ENCODE measurements at places on chromosomes 1 and 21. TPM values are rescaled to one million over a fixed set of nuclear protein-coding genes. Genes with fewer than 3 reads are reported as not detected.

- DNase-seq: no peak
Observed at GRCh38 chr1:11822091-11822490, 16.1 kb downstream of the CLCN6 start.

GRCh38 chr1:204505674-204506200, 10.5 kb upstream of the MDM4 start:
- no peak for DNase-seq

The FGGY gene
- polyA plus RNA-seq: 21.4 TPM

The ERVH48-1 gene
- 0.27 TPM for polyA plus RNA-seq

The SELP gene
- 7.1 TPM for polyA plus RNA-seq

The SNX7 gene
- 46.1 TPM for polyA plus RNA-seq

- no peak for DNase-seq
Observed at GRCh38 chr1:98211271-98211845, 290.5 kb upstream of the DPYD start.

GRCh38 chr1:244028701-244029100, 22.4 kb upstream of the ZBTB18 start:
- DNase-seq: no peak

GRCh38 chr1:33819913-33820311, 44.0 kb upstream of the HMGB4 start:
- DNase-seq: no peak

The CD48 gene
- polyA plus RNA-seq: 1.7 TPM

DNA sequence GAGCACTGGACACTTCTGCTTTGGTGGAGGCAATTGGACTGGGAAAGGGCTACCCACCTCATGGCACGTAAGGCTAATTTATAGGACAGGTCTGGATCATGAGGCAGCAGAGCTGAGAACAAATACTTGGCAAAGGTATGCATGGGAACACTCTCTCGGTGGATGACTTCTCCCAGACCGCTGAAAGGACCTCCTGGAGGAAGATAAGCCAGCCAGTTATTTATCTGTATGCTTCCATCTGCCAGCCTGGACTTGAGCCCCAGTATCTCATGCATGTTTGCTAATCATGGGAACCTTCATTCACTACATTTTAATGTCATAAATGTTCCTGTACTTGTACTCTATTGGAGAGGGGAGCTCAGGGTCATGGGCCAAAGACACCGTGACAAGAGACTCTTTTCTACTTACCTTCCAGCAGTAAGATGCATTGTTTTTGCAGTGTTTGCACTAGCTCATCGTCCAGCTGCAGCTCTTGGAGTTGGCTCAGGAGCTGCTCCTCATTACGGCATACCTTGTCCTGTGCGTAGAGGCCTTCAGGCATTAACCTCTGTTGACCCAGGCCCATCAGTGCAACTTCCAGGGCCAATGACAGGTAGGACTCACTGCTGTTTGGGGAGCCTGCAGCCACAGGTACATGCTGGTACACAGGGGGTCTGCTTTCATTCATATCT, 23.7 kb downstream of the UROD start:
- DNase-seq: no peak

DNA sequence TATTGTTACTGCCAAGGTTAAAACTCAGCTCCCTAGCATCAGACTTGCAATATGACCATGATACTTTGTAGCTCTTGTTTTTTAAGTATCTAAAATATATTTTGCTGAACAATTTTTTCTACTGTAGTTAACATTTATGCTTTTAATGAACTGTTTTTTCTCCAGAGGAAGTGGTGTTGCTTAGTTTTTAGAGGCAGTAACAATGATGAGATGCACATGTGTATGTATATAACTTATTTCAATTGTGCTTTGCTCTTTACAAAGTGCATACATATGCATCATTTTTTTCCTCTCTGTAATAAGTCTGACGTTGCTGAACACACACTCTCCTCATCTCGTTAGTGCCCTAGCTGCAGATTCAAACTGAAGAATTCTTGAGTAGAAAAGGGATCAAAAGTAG, 418.8 kb downstream of the ZP4 start:
- no peak for DNase-seq

GRCh38 chr1:51551081-51551480, 32.0 kb upstream of the EPS15 start:
- DNase-seq: no peak

DNA sequence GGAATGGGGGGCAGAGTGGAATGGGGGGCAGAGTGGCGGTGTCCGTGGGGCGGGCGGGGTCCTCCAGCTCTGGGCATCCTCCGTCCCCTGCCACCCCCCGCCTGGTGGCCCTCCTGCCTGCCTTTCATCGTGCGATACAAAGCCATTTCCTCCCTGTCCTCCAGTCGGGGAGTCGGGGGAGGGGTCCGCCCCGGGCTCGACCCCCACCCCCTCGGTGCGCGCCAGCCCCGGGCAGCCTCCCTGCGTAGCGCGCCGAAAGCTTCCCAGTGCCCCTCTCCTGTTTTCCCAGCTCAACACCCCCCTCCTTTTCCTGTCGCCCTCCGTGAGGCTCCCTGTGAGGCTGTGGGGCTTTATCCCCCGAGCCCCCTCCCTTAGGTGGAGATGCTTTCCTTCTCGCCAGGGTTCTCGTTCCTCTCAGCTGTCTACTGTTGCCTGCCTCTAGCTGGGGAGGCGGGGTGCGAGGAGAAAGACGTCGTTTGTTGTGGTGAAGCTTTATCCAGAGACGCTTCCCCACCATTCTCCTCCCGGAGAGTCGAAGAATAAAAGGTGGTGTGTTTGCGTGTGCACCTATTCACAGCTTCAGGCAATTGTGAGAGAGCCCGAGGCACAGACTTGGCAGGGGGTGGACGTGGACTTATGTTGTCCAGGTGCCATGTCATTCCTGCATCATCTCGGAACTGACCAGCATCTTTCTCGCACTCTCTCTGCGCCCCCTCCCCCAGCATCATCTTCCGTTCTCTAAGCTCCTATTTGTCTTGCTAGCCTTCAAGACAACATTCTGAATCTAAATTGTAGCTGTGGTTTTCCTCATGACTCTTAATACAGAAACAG, 848 bp downstream of the DNM3 start:
- DNase-seq: peak; percentile 4

- DNase-seq: no peak
Observed at GRCh38 chr1:145959957-145960467, 2.2 kb upstream of the LIX1L start.

GRCh38 chr21:29332461-29333362, 34.0 kb downstream of the BACH1 start:
- no peak for DNase-seq

The SPOCD1 gene
- polyA plus RNA-seq: 0.12 TPM

DNA sequence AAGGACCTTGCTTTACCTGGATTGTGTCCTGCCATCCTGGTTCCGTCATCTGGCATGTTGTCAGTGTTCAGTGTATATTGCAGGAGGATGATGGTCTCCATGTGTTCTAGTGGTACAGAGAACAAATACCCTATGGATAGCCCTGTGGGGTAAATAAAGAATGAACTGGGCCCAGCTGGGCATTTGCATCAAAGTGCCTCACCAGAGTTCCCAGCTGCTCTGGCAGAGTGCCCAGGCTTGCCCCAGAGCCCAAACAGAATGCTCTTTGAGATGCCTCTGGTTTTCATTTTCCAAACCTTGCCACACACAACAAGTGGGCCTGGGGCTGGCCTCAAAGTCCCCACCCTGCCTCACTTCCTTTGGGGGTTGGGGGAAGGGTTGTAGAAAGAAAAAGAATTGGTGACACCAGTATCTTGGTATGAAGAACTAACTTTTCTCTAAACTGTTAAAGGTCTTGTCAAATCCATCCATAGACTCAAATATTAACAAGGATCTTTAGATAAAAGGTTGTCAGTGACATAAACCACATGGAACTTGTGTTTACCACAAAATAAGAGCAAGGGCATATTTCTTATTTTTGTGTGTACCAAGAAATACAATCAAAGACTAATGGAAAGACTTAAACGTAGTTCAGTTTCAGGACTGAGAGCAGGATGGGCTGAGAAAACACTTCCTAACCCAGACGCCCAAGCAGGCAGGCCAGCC, 82.2 kb downstream of the LMO4 start:
- DNase-seq: no peak

- no peak for DNase-seq
Observed at GRCh38 chr1:40769815-40770214, 13.8 kb upstream of the KCNQ4 start.

- DNase-seq: peak; percentile 26
Observed at GRCh38 chr1:98896711-98897445, 107.8 kb downstream of the PLPPR5 start.

The MIXL1 gene
- polyA plus RNA-seq: 0.30 TPM

- DNase-seq: no peak
Observed at GRCh38 chr21:42319376-42319775, 4.2 kb upstream of the TFF3 start.

GRCh38 chr1:183025782-183026774, 2.9 kb downstream of the LAMC1 start:
- peak; percentile 76 for DNase-seq

The SLC41A1 gene
- 32.5 TPM for polyA plus RNA-seq

GRCh38 chr1:164891615-164892014, 332.6 kb downstream of the PBX1 start:
- no peak for DNase-seq

DNA sequence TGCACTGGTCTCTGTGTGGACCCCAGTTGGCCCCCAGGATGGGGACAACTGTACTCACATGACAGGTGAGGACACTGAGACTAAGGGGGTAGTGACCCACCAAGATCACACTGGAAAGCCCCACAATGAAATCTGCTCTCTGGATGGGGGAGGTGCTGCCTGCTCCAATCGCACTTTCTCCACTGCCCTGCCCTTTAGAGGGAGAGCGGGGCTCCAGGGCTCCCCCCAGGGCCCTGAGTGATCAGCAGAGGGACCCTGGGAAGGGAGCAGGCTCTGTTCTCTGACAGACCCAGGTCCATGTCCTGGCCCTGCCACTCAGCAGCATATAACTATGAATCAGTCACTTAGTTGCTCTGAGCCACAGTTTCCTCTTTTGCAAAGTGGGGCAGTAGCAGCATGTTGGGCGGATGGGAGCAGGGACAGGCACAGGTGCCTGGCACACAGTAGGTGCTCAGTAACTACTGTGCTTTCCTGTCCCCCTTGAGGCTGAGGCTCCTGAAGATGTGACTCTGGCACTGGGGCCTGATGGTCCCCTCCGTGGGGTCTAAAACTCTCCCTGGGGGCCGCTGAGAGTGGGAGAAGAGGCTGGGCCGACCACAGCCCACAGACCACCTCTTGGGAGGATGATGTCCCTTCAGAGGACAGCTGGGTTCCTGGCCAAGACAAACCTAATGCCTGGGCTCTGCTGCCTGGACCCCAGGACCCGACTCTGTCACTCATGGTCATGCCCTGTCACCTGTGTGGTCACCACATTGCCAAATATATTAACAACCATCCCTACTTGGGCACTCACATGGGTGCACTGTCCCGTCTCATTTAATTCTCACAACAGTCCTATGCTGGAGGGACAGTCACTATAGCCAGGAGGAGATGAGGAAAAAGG, 222.7 kb downstream of the PTPRU start:
- DNase-seq: no peak

DNA sequence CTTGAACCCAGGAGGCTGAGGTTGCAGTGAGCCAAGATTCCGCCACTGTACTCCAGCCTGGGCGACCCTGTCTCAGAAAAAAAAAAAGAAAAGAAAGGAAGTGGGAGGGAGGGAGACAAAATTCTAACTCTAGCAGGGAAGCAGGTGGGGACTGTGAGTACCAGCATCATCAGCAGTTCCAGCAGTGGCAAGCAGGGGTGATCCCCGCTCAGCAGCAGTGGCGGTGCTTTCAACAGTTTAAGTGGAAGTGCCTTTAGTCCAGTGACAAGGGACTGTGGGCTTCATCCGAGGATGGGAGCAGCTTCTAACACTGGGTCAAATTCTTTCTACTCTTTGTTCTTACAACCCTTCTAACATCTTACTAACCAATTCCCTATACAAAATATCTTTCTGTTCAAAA, 858.1 kb upstream of the ADAMTS5 start:
- no peak for DNase-seq

DNA sequence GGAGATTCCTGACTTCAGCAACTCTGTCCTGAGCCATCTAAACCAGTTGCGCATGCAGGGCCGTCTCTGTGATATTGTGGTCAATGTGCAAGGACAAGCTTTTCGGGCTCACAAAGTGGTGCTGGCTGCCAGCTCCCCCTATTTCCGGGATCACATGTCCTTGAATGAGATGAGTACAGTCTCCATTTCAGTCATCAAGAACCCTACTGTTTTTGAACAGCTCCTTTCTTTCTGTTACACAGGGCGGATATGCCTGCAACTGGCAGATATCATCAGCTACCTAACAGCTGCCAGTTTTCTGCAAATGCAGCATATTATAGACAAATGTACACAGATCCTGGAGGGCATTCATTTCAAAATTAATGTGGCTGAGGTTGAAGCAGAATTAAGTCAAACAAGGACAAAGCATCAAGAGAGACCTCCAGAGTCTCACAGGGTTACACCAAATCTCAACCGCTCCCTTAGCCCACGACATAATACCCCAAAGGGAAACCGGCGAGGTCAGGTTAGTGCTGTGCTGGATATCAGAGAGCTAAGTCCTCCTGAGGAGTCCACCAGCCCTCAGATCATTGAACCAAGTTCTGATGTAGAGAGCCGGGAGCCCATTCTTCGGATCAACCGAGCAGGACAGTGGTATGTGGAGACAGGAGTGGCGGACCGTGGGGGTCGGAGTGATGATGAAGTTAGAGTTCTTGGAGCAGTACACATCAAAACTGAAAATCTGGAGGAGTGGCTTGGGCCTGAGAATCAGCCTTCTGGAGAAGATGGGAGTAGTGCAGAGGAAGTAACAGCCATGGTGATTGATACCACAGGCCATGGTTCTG, 2.3 kb downstream of the ZBTB37 start:
- DNase-seq: no peak

GRCh38 chr1:156436141-156437036, 64.2 kb downstream of the MEF2D start:
- DNase-seq: no peak

- no peak for DNase-seq
Observed at GRCh38 chr1:10450836-10451235, 1.0 kb downstream of the CORT start.

- no peak for DNase-seq
Observed at GRCh38 chr1:41811051-41811795, 107.5 kb downstream of the HIVEP3 start.

GRCh38 chr1:41353744-41354143, 7.5 kb upstream of the FOXO6 start:
- no peak for DNase-seq

GRCh38 chr1:119080586-119080985, 59.9 kb downstream of the WARS2 start:
- no peak for DNase-seq

The TMEM51 gene
- 19.1 TPM for polyA plus RNA-seq

DNA sequence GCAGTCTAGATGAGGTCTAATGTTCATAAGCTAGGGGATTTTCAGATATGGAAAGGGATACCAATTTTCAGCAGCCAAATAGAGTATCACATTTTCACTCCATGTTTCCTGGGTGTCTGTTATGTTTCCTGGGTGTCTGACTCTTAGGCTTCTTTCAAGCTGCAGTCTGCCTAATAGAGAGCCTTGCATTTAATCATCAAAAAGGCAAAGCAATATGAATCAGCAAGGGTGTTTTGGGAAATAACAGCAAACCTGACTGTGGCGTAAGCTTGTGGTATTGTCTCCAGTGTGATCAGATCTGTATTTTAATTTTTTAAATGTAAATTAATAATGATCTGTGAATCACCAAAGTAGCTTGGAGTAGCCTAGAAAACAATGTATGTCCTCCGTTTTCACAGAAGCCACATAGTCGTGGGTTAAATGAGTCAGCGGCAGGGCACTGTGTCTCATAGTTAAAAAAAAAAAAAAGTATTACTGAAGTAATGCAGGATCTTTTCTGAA, 10.4 kb downstream of the LGALS8 start:
- DNase-seq: no peak

The SIM2 gene
- 27.9 TPM for polyA plus RNA-seq

The MTARC2 gene
- polyA plus RNA-seq: 66.0 TPM

All from renal cortex interstitium (tissue), 15 donors.